ENCODE measurements at places on chromosomes 6 and 20. TPM values are rescaled to one million over a fixed set of nuclear protein-coding genes. Genes with fewer than 3 reads are reported as not detected.
A peak's percentile ranks its signal among the peaks of the same experiment; 100 is the strongest.

Gene LY6G6D
- not detected for total RNA-seq

Gene DPPA5
- total RNA-seq, result not detected

DNA sequence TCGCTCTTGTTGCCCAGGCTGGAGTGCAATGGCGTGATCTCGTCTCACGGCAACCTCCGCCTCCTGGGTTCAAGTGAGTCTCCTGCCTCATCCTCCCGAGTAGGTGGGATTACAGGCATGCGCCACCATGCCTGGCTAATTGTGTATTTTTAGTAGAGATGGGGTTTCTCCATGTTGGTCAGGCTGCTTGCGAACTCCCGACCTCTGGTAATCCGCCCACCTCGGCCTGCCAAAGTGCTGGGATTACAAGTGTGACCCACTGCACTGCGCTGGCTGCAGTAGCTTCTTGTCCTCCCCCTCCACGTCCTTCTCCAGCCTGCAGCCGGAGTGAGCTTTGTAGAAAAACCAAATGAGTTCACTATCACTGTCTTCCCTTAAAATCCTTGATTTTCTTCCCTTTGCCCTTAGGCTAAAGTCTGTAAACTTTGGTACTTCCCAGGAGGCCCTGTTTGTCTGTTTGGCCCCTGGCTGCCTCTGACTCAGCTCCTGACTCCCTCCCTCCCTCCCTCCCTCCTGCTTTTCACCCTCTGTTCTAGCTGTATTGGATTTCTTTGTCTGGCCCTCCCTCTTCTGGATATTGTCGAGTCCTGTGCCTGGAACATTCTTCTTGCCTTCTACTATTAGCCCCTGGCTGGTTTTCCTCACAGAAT lies 12.9 kb downstream of the PARD6B start:
- no peaks in the 10 kb centered on the region for H3K36me3 ChIP-seq
- peaks cover 15% of the 10 kb centered on the region for H3K4me1 ChIP-seq

DNA sequence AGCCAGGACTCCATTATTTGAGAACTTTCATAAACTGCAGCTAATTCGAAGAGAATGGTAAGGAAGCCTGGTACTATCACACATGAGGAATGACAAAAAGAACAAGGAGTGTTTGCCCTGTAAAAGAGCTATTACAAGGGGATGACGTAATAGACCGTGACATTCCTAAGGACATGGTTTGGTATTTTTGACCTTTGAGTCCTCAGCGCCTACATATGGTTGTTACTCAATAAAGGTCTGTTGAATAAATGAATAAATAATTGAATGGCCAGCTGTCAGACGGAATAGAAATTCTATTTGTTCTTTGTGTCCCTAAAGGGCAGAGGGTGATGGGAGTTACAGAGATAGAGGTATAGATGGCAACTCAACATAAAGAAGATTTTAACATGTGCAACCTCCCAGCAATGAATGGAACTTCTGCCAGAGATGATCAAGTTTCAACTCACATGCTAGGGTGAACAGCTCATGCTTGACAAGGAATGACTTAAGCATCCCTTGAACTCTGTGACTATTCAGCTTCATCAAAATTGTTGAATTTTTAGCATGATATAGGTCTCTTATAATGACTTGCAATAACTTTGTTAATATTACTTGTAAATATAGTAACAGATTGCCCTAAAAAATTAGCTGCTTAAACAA lies 115.4 kb downstream of the TENT5A start:
- DNase-seq, result no peak
- no peaks in the 10 kb centered on the region for H3K27me3 ChIP-seq
- H3K36me3 ChIP-seq, result no peaks in the 10 kb centered on the region
- H3K4me1 ChIP-seq, result no peaks in the 10 kb centered on the region
- no peak overlapping the region for H3K27ac ChIP-seq

- no peaks in the 10 kb centered on the region for H3K4me1 ChIP-seq
- no peaks in the 10 kb centered on the region for H3K36me3 ChIP-seq
- DNase-seq, result no peak
- H3K27ac ChIP-seq, result no peak overlapping the region
- H3K4me3 ChIP-seq, result no peak overlapping the region
Observed at GRCh38 chr6:154703124-154703523, 30.1 kb upstream of the SCAF8 start.

DNA sequence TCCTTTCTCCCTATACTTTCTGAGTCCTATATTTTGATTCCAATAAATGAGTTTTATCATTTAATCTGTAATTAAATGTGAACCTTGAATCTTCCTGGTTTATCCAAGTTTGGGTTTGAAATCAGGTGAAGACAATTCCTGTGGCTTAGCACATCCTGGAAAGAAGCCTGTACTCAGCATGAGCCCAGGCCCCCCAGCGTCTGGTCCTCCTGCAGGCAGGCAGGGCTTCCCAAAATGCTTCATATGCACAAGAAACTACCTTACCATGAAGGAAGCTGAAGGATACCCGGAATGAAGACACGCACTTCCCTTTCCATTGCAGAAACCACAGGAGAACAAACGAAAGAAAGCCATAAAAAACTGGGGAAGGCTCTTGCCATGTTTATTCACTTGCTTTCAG lies 157.4 kb upstream of the PDE10A start:
- no peaks in the 10 kb centered on the region for H3K4me1 ChIP-seq
- H3K4me3 ChIP-seq, result no peak overlapping the region
- H3K27ac ChIP-seq, result no peak overlapping the region
- no peaks in the 10 kb centered on the region for H3K36me3 ChIP-seq
- H3K27me3 ChIP-seq, result no peaks in the 10 kb centered on the region
- no peak for DNase-seq

Gene HLA-DRB5
- 29.2 TPM for total RNA-seq

DNA sequence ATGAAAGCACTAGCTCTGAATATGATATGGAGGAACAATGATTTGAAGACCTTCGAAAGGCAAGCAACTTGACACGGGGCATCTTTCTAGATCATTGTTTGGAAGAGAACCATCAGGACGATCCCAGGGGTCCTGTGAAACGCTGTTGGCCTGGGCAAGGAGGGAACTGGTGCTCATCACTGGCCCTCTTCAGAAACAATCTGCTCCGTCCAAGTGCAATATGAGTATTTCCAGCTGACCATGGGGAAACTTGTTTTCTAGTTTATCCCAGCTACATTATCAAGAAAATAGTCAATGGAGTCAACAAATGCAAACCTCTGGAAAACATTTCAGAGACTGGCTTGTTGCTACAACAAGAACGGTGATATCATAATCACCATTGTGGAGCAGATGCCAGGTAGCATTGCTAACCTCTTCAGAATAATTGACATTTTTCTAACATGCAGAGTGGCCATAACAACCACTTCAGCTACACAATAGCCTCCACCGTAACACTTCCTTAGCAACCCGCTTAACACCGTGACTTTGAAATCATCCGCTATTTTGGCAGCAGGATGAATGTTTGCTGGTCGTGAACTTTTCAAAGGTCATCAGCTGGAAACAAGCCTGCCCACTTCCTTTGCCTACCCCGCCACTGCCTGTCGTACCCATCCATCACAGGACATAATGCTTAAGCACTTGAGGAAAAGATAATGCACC lies 112.0 kb upstream of the PDE10A start:
- H3K36me3 ChIP-seq, result no peaks in the 10 kb centered on the region
- no peak overlapping the region for H3K4me3 ChIP-seq
- peak; percentile 23 for DNase-seq
- no peak overlapping the region for H3K27ac ChIP-seq
- H3K27me3 ChIP-seq, result no peaks in the 10 kb centered on the region

DNA sequence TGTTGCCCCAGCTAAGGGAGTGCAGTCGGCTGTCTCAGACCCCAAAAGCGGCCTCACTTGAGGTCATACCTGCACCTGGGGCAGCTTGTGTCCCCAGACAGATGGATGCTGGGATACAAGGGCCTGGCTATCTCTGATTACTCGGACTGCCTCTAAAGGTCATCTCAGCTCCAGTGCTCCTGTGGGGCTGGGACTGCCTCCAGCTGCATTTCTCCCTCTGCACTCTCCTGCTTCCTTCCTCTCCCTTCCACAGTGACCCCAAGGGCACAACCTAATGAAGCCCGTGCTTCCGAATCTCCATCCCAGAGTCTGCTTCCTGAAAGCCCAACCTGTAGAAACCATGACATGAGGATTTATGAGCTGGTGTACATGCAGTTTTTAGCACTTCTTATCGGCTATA lies 22.8 kb upstream of the OCSTAMP start:
- DNase-seq, result no peak
- no peak overlapping the region for H3K27ac ChIP-seq
- H3K4me1 ChIP-seq, result no peaks in the 10 kb centered on the region

Gene HLA-DMB
- 85.7 TPM for total RNA-seq

DNA sequence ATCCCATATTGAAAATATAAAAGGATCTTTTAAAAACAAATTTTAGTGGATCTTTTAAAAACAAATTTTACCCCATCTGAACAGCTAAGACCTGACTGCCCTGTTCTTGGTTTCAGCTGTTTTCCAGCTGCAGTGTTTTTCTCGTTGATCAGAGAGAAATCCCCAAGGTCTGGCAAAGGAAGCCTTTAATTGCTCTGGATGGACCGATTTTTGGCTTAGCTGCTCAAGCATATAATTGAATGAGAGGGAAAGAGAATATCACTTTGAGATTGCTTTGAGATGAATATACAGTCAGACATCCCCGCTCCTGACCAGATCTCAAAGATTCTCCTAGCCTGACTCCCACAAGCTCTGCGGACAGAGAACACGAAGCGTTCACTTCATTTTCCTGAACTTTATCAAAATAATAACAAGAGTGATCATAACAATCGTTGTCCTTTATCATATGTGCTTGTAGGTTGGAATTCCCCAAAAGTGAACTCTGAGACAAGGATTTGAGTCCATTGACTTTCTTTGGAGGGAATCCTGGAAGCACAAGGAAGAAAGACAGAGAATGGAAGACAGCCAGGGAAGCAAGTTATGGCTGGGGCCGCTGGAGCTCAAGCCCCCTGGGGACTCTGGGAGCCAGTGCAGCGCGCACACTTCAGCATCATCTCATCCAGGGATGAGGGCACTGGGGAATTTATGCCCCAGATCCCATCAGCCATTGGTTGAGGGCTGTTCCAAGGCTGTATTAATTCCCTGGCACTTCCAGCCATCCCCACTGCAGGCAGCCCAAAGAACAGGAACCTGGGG lies 101.3 kb downstream of the SNX5 start:
- no peak overlapping the region for H3K27ac ChIP-seq
- no peaks in the 10 kb centered on the region for H3K36me3 ChIP-seq
- H3K4me1 ChIP-seq, result peaks cover 14% of the 10 kb centered on the region
- no peak for DNase-seq
- no peaks in the 10 kb centered on the region for H3K27me3 ChIP-seq
- H3K4me3 ChIP-seq, result no peak overlapping the region

DNA sequence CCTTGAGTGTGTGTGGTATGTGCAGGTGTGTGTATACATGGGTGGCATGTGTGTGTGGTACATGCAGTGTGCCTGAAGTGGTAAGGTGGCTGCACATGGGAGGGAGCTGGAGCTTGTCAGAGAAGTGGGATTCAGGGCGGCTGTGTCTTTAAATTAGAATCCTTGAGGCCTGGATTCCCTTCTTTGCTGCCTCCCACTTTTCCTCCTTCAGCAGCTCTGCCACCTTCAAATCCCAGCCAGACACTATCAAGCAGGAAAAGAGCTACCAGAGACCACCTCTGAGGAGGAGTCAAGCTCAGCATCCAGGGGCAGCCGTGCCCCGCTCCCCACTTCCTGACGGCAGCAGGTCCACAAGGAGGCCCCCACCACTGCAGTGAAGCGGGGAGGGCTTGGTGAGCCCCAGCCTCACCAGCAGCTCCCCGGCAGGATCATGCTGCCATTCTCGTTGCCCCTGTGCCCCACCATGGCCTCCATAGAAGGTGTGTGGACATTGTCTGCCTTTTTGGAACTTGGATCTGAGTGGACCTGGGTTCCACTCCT lies 131.0 kb upstream of the MLN start:
- no peak for DNase-seq
- no peaks in the 10 kb centered on the region for H3K36me3 ChIP-seq
- no peaks in the 10 kb centered on the region for H3K4me1 ChIP-seq

Gene GSTA1
- 2,254 TPM for total RNA-seq

GRCh38 chr20:43955062-43955749 lies 40.6 kb downstream of the TOX2 start:
- H3K4me1 ChIP-seq, result peaks cover 36% of the 10 kb centered on the region
- no peak overlapping the region for H3K4me3 ChIP-seq
- H3K27me3 ChIP-seq, result no peaks in the 10 kb centered on the region
- peak overlapping the region; percentile 67 for H3K27ac ChIP-seq

Gene MRPS26
- total RNA-seq, result 77.3 TPM

Gene LZTS3
- total RNA-seq, result 12.5 TPM

DNA sequence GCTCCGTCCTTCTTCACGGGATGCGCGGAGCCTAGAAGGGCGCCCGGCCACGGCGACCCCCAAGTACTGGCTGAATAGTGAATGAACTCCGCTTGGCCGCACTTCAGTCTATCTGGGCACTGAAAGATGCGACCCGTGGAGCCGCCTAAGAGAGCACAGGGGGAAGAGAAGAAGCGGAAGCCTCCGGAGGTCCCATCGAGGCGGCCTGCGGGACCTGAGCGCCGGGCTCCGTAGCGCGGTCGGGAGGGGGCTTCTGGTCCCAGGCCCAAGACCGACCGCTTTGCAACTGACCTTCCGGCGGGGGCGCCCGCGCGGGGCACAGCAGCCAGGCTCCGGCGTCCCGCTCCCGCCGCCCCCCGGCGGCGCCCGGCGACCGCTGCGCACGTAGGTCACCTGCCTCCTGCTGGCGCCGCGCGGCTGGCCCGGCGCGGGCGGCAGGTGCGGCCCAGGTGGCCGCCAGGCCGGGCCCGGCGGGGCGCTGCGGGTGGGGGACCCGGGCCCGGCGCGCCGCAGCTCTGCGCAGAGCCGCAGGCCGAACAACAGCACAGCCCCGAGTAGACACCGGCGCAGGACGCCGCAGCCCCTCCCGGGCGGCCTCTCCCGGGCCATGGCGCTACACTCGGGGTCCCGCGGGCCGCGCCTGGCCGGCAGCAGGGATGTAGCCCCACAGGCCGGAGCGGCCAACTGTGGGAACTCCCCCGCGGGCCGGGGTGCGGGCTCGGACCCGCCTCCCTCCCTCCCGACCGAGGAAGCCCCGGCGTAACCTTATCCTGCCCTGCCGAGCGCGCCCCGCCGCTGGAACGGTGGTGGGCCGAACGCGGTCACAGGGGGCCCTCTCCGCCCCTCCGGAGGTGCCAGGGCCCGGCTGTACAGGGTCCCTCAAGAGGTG lies at the start of gene METTL24:
Gene METTL24, minus strand, starts transcription at position 686 of the 889 bp plus-strand sequence. Its CDS starts 77 bp downstream, at position 609.
- peak within 1 kb of the TSS; percentile 65 for H3K4me3 ChIP-seq
- DNase-seq, result peak; percentile 19
- H3K27me3 ChIP-seq, result no peaks in the 10 kb centered on the region
- no peaks in the 10 kb centered on the region for H3K36me3 ChIP-seq
- H3K27ac ChIP-seq, result no peak within 1 kb of the TSS

GRCh38 chr6:155916846-155917624 lies 461.4 kb upstream of the NOX3 start:
- no peaks in the 10 kb centered on the region for H3K27me3 ChIP-seq
- no peaks in the 10 kb centered on the region for H3K36me3 ChIP-seq
- H3K4me3 ChIP-seq, result no peak overlapping the region
- DNase-seq, result no peak

GRCh38 chr6:118669561-118669960 lies 18.2 kb upstream of the CEP85L start:
- H3K36me3 ChIP-seq, result no peaks in the 10 kb centered on the region
- H3K4me1 ChIP-seq, result peaks cover 19% of the 10 kb centered on the region
- H3K27me3 ChIP-seq, result no peaks in the 10 kb centered on the region
- H3K4me3 ChIP-seq, result no peak overlapping the region
- no peak overlapping the region for H3K27ac ChIP-seq

Gene CD109
- total RNA-seq, result 5.2 TPM

Gene PCNA
- total RNA-seq, result 40.8 TPM

Gene RHAG
- not detected for total RNA-seq

GRCh38 chr6:16412982-16413381 lies 174.6 kb downstream of the GMPR start:
- H3K36me3 ChIP-seq, result no peaks in the 10 kb centered on the region
- no peak overlapping the region for H3K27ac ChIP-seq
- H3K4me1 ChIP-seq, result no peaks in the 10 kb centered on the region

Gene FAM120B
- 34.9 TPM for total RNA-seq
